ENCODE measurements at places on chromosomes 2 and 18.

GRCh38 chr2:137223722-137224121 lies 458.4 kb downstream of the THSD7B start:
- DNase-seq = no peak

- no peak for DNase-seq
Observed at GRCh38 chr2:61421611-61422010, 49.3 kb downstream of the USP34 start.

- DNase-seq = no peak
Observed at GRCh38 chr2:80380736-80381135, 76.2 kb upstream of the LRRTM1 start.

DNA sequence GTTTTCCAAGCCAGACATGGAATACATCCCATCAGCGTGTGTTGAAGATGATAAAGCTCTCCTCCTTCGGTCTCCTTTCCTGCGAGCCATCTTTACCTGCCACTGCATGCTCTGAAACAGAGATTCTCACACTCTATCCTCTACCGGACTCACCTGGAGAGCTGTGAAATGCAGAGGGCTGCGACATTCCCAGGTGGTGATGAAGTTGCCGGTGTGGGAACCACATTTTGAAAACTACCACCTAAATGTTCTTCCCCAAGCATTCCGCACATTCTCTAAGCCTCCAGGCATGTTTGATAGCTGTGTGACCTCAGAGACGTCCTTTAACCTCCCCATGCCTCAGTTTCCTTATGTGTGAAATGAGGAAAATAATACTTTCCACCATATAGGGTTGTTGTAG lies 226.2 kb upstream of the RAB6C start:
- no peak for DNase-seq

DNA sequence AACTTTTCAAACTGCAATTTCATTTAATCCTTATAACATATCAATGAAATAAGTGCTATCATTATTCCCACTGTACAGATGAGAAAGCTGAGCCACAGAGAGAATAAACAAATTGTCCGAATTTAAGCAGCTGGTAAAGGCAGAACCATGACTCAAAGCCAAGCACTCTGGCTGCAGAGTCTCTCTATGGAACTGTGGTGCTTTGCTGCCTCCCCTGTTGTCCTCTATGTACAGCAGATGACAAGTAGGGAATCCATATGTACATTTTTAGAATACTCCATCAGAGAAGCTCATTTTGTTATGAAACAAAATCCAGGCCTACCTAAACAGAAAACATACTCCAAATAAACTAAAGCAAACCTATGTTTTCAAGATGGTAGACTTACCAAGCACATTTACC lies 45.1 kb downstream of the FARSB start:
- no peak for DNase-seq

- DNase-seq = no peak
Observed at GRCh38 chr2:47300609-47301276, 102.2 kb upstream of the MSH2 start.

DNA sequence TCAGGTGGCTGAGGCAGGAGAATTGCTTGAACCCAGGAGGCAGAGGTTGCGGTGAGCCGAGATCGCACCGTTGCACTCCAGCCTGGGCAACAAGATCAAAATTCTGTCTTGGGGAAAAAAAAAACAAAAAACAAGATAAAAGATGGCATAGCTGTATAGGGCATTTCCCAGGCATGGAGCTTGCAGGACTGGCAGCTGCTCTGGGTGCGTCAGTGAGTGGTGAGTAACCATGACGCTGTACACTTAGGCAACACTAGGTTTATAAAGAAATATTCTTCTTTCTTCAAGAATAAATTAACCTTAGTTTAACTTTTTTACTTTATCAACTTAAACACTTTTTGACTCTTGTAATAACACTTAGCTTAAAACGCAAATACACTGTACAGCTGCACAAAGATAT lies 15.4 kb downstream of the TGOLN2 start:
- no peak for DNase-seq

- no peak for DNase-seq
Observed at GRCh38 chr18:51727780-51728179, 530.3 kb upstream of the MEX3C start.

- no peak for DNase-seq
Observed at GRCh38 chr18:24208270-24209035, 69.6 kb downstream of the CABYR start.

DNA sequence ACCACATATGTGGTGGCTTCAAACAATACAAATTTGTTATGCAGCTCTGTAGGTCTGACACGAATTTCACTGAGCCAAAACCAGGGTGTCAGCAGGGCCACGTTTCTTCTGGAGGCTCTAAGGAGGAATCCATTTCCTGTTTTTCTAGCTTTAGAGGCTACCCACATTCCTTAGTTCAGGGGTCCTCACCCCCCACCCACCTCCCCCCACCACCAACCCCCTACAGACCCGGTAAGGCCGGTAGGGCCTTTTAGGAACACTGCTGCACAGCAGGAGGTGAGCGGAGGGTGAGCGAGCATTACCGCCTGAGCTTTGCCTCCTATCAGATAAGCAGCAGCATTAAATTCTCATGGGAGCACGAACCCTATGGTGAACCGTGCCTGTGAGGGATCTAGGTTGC lies 10.6 kb upstream of the SLC39A10 start:
- no peak for DNase-seq

GRCh38 chr18:23433360-23433759 lies 19.7 kb upstream of the RIOK3 start:
- no peak for DNase-seq

DNA sequence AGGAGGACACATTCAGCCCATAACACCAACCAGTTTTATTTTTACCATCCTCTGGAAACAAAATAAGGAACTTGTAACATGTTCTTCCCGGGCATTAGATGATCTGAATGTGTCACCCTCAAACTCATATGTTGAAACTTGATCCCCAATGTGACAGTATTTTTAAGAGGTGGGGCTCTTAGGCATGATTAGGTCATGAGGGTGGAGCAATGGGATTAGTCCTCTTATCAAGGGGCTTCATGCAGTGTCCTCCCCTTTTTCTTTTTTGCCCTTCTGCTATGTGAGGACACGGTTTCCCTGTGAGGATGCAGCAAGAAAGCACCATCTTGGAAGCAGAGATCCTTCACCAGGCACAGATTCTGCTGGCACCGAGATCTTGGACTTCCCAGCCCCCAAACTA lies 401.5 kb upstream of the TRIB2 start:
- no peak for DNase-seq

- DNase-seq = no peak
Observed at GRCh38 chr2:181411105-181411849, 45.9 kb upstream of the ITGA4 start.

- no peak for DNase-seq
Observed at GRCh38 chr18:77206676-77207374, 42.8 kb upstream of the GALR1 start.

DNA sequence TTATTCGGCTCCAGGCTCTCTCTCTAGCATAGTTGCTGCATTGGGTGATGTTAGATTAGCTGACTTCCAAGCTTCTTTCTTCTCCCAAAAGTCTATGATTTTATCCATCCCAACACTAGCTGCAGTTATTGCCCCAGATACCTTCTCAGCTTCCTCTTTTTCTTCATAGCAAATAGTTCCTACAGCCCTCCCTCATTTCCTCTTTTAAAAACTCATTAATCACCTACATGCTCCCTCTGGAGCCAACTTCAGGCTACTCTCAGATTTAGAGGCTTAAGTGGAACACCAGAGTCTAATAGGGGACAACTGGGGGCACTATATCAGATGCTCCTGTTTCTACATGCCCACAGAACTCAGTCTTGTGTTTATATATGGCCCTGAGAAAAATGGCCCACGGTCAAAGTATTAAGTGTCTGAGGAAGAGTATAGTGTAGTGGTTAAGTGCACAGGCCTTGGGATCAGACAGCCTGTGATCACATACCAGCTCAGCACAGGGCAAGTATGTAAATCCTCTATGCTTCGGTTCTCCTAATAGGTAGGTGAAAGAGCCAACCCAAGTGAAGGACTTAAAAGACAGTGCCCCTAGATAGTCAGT lies 241.9 kb upstream of the SLC14A2 start:
- DNase-seq = no peak

DNA sequence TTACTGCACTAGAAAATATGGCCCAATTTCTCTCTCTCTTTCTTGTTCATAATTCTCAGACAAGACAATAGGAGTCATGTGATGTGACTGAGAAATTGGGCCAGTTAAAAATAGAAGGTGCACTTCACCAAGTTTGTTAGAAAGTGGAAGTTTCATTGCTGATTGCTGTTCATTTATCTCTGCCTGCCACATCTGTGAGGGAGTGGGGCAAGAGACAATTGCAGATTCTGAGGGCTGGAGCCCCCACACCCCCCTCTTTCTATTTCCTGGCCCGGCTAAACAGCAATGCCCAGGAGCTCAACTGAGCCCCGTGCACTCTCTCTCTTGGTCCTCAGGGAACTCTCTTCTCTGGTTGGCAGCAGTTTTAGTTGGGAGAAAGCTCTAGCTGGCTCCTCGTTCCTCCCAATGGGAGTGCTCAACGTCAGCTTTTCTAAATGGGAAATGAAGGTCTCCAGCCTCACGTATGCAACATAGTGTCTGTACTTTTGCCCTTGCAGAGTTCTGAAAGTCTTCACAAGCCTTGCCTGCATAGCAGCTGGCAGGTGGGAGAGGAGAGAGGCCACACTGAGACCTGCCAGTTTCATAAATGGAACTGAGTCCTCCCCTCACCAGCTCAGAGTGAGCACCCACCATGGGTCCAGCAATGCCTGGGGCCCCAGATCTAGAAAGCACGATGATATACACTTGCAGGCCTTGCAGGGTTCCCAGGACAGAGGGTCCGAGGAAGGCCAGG lies 115.7 kb downstream of the MYCN start:
- no peak for DNase-seq

DNA sequence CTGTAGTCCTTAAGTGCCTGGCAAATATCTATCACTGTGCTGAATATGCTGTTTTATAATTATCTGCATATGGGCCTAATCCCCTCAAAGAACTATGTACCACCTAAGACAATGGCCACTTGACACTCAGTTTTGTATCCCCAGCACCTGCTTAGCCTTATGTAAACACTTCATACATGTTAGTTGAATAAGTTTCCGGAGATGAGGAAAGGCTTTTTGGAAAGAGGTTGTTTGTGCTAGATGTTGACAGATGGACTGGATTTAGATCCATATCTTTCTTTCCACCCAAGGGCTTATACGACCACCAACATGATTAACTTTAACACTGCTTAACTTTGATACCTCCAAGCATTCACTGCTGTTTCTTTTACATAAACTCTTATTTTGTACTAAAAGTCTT lies 63.3 kb downstream of the FAM228A start:
- DNase-seq = no peak

DNA sequence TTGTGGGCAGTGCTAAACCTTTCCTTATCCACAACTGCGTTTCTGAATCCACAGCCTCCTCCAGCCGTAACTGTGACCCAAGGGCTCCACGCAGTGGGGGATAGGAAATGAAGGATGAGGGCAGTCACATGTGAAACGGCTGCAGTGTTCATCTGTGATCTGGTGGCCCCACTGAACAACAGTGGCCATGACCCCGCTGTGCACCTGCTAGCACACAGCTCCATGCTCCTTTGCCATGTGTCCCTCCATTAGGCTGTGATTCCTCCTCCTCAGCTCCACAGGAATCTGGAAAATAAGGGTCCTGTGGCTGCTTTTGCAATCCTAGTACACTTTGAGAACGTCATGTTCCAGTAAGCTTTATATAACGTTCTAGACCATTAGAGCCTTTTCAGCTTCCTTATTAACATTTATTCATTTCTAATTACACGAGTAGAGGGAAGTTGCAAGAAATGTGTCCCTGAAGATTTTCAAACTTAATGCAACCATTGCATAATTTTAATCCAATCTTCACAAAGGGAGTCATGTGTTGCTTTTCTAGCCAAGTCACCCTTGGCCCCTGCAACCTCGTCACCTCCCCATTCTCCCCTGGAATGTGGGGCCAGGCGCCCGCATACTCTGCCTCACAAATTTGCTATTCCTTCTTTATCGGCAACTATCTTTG lies 7.1 kb upstream of the NAPG start:
- no peak for DNase-seq

DNA sequence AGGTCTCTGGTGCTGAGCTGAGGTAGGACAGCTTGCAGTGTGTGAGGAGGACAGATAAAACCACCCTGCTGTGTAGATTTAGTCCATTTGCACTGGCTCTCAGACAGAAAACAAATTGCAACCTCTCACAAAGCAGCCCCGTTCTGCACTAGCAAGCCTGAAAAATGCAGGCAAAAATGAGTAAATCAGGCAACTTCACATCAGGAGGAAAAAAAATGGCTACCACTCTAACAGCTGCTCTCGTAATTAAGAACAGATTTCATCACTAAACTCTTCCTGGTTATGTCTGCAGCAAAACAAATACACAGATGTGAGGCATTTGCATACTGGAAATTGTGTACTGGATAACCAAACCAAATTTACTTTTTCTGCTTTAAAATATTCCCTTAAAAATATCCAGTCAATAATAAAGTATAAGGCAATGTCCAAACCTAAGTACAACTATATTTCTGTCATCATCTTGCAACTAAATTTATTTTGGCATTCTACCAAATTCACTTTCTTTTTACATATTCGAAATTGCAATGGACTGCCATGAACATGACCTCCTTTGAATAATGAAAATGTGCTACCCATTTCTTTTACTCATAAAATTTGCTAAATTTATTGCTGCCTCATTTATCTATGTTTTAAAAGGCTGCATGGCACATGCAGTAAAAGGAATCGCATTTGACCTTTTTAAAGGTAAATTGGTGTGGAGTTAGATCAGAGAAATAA lies 157.4 kb downstream of the AFF3 start:
- DNase-seq = no peak

DNA sequence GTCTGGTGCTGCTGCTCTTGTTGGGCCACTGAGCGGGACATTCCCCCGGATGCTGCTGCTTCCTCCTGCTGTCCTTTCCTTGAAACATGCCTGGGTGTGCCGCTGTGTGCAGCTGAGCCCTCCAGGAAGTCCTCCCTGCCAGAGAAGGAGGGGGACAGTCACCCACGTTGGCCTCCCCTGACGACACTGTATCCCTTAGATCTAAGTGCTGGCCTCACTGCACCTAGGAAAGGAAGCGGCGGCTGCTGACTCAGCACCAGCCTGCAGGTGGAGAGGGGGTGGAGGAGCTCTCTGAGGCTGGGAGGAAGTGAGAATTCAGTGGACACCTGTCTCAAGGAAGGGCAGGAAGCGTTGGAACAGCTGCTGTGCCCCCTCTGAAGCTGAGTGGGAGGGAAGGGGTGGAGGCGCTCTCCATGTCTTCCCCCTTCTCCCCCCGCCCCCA lies 239.8 kb downstream of the HAUS1 start:
- DNase-seq = no peak

- no peak for DNase-seq
Observed at GRCh38 chr2:150191349-150191748, 296.1 kb downstream of the RND3 start.

DNA sequence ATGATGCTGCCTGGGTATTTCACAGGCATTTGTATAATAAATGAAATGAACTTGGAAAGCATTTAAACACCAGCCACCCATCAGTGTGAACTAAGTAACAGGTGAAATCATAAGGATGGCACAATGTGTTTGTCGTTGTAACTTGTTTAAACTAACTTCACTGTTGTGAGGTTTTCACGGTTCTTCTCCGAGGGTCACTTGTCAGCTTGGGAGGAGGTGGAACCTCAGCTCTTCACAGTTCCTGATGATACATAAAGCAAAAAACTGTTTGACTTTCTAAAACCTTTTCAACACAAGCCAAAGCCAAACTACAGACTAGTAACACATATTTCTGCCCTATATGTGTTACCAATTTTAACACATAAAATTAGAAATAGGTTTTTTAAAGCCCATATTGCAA lies 13.1 kb downstream of the TMEM18 start:
- DNase-seq = no peak

Measured in RWPE2 (cell line).